ENCODE measurements at places on chromosomes 16 and 17. TPM values are rescaled to one million over a fixed set of nuclear protein-coding genes. Genes with fewer than 3 reads are reported as not detected.

The KRT28 gene
- total RNA-seq, result not detected

The ZFP90 gene
- 22.6 TPM for total RNA-seq

The DNAAF1 gene
- not detected for total RNA-seq

The KRT33B gene
- total RNA-seq, result 0.18 TPM

The PDE6G gene
- not detected for total RNA-seq

The SPATA32 gene
- under 0.01 TPM for total RNA-seq

The KRTAP4-4 gene
- not detected for total RNA-seq

The AGRP gene
- total RNA-seq, result not detected

The CES1 gene
- total RNA-seq, result not detected

The FOXF1 gene
- 2.7 TPM for total RNA-seq

The MEIOB gene
- total RNA-seq, result not detected

The PLCG2 gene
- 0.28 TPM for total RNA-seq

The NLRC5 gene
- total RNA-seq, result 9.1 TPM

The SLC47A2 gene
- not detected for total RNA-seq

The ACAP1 gene
- total RNA-seq, result 0.83 TPM

The TEDC2 gene
- 3.6 TPM for total RNA-seq

The AXIN2 gene
- 1.9 TPM for total RNA-seq

The KCNH4 gene
- not detected for total RNA-seq

The NOD2 gene
- not detected for total RNA-seq

The SECTM1 gene
- total RNA-seq, result 2.3 TPM

The CBLN1 gene
- total RNA-seq, result not detected
